Osteoblast (primary cell): ENCODE measurements at places on chromosomes 3 and 15.

DNA sequence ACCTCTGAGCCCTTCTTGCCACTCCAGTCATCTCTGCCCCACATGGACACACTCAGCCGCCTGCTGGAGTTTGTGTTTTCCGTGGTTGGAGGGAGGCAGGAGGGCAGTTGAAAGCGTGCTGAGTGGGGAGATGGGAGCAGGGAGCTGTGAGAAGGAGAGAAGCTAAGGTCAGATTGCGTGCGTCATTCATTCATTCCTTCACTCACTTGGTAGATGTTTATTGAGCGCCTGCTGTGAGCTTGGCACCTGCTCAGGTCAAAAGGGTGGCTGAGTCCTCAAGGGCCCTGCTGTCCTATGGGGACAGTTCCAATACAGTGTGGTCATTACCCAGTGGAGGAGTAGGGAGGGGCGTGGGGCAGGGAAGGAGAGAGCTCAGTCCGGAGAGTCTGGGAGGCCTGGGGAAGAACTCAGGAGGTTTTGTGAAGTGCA, 23.5 kb downstream of the LIMD1 start:
- no peak for DNase-seq

DNA sequence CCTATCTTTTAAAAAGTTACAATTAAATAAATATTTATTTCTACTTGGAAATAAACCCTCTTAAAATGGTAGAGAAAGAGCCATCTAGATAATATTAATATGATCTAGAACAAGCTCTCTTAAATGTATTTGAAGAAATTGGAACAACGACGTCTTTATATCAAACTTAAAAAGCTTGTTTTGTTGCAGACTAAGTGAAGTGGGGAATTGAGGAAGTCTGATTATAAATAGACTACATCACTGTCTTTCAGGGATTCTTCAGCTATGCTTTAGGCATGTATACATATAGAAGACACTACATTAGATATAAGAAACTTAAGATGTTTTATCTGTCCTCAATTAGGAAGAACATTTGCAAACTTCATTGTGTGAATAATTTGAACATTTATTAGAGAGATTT, 1.8 kb downstream of the BCHE start:
- DNase-seq = no peak

GRCh38 chr3:169980055-169980454, 13.4 kb downstream of the SEC62 start:
- no peak for DNase-seq

- no peak for DNase-seq
These were observed 24.0 kb downstream of the MEF2A start for GRCh38 chr15:99589801-99590200.

- peak; percentile 69 for DNase-seq
These were observed 14.1 kb upstream of the CXCR6 start for GRCh38 chr3:45929042-45929679.

- peak; percentile 81 for DNase-seq
These were observed 5.2 kb upstream of the PRKCD start for GRCh38 chr3:53155760-53156159.

GRCh38 chr3:134809427-134810051, 14.5 kb downstream of the EPHB1 start:
- DNase-seq = no peak
